ENCODE measurements at places on chromosomes 2 and 18.

- no peak for DNase-seq
Observed at GRCh38 chr2:99184811-99185210, 3.8 kb downstream of the MRPL30 start.

DNA sequence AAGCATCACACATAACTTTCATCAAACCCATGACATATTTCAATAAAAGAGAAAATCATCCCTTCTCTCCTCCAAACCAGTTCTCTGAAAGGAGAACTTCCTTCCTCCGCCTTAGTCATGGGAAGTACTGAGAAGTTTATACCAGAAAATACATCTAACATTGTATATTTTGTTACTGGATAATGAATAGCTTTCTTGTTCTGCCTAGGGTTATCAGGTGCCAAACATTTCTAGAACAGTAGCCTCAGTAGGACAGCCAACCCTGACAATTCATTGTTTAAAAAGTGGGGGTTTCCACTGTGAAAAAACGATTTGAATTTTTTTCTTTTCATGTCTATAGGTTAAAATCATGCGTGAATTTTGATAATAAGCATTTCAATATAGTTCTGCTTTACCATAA is 16.0 kb upstream of the DAW1 start:
- no peak for DNase-seq

GRCh38 chr2:54750040-54750439 is 26.6 kb downstream of the EML6 start:
- DNase-seq, result no peak

DNA sequence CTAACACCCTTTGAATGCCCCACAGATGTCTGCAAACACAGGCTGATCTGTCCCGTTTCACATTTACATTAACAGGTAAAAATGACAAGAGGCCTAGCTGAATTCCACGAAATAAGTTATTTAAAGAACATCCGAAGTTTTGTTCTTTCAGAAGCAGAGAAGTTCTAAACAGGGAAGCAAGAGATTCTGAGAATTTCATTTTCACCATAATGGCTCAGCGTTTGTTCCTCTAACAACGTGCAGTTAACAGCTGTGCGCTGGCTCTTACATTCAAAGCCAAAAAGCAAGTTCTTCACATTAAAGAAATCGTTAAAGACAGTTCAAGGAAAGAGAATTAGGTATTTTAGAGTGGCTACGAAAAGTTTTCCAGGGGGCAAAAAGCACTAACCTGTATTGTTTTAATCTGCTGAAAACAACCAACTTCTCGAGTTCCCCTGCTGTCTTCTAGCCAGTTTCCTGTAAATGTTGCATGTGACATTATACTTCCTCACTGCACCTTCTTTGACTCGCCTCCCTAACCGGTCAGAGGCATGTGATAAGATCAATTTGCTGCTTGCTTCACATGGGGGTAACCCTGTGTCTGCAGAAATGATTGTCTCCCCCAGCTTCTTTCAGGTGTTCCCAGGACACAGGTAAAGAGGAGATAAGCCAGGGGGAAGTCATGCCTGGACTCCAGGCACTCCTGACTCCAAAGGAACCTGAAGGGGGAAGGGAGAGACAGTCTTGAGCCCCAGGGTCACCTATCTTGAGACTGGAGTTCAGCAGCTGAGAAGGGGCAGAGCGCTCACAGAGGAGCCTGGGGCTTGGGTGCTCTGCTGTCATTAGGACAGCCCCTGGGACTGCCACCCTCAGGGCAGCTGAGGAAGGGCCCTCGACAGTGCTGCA is 36.8 kb upstream of the WIPF1 start:
- no peak for DNase-seq

- DNase-seq, result no peak
Observed at GRCh38 chr2:69482471-69482870, 45.2 kb upstream of the NFU1 start.

GRCh38 chr2:16745466-16745865 is 79.8 kb upstream of the CYRIA start:
- DNase-seq, result no peak

- DNase-seq, result no peak
Observed at GRCh38 chr2:31274401-31275075, 40.6 kb downstream of the EHD3 start.

GRCh38 chr18:25535495-25535894 is 183.5 kb upstream of the ZNF521 start:
- DNase-seq, result no peak

- no peak for DNase-seq
Observed at GRCh38 chr2:6999211-6999877, 82.1 kb downstream of the RNF144A start.

DNA sequence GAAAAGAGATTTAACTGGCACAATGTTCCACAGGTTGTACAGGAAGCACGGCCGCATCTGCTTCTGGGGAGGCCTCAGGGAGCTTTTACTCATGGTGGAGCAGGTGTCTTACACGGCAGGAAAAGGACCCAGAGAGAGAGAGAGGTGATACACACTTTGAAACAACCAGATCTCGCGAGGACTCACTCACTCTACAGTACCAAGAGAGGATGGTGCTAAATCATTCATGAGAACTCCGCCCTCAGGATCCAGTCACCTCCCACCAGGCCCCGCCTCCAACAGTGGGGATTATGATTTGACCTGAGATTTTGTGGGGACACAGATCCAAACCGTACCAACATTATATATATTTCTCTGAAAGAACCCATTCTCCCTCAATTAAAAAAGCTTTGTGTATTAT is 79.7 kb upstream of the DOCK10 start:
- no peak for DNase-seq

- no peak for DNase-seq
Observed at GRCh38 chr2:240248721-240249422, 108.4 kb upstream of the OTOS start.

- DNase-seq, result no peak
Observed at GRCh38 chr2:75276093-75277029, 77.0 kb upstream of the TACR1 start.

DNA sequence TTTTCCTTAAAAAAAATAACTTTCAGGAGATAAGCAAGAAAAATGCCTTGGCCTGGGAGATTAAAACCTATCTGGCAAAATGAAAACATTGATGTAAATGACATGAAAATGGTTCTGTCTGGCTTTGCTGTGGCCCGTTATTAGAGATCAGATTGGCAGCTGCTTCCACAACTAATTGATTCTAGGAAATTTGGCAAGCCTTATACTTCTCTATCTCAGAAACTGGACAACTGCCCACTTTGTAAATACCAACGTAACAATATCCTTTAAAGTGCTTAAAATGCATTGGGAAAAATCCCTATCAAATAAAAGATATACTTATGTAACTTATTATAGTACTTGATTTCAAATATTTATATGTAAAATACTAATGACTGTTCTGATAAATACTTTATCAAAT is 14.2 kb upstream of the SKA1 start:
- DNase-seq, result no peak

DNA sequence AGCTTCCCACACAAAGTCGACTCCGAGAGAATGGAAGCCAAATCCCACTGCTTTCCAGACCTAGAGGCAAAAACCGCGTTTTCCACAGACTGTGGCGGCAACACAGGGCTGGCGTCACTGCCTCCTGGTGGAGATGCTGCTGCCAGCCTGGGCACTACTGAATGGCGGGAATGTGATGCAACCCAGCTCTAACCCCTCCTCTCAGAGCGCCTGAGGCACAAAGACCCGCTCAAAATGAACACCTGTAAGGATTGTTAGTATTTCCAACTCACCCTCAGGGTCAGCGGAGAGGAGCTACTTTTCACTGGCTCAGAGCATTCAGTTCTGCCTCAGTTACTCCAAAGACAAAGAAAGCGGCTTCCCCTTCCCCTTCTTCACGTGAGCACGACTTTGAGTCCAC is 548.0 kb upstream of the SALL3 start:
- no peak for DNase-seq

DNA sequence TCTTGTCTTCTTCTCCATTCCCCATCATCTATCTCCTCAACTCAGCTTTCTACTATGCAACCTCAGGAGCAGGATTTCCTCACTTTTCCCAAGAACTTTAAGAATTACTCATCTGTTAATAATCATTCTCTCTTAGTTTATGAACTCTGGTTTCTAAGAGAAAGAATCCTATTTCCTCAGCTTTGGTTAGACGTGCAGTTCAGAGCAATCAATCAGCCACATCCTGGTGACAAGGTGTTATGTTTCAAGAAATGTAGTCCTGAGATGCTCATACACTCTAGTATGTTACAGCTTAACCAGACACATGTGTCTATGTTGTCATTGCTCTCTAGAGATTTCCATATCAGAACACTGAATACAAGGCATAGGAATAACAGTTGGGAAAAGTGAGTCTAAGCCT is 277.9 kb downstream of the MBD2 start:
- DNase-seq, result no peak

DNA sequence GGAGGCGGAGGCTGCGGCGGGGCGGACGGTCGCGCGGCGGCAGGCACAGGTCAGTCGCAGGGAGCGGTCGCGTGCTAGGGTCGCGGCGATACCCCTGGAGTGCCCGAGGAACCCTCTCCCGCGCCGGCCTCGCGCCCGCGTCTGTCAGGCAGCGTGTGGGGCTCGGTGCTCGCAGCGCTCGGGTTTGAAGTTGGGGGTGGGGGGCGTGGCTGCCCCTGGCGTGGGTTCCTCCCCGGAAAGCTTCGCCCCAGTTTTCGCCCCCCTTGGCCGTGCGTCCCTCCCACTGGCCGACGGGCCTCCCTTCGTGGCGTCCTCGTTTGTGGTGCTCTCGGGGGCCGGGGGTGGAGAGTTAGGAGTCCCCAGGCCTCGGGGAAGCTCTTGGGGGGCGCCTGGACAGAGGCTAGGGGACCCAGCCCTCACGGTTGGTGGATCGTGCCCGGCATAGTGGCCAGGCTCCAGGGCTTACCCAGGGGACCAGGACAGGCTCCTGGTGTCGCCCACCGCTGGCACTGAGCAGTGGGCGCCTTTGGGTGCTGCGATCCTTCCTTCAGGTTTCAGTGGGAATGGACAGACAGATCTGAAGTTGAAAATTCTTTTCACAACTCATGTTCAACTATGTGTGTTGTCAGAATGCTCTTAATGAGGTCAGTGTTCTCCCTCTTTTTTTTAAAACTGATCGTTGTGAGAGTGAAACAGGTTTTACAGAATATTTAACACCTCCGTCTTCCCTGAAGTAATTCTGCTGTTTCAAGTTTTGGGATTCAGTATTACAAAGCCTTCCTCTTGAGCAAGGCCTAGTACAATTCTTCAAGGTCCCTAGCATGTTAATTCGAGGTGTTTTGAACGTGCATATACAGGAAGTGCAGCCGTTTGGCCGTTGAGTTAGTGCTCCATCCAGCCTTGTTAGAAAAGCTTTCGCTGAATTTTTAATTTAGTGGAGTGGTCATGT is 604 bp downstream of the RALBP1 start:
- DNase-seq, result peak; percentile 1

All from stimulated activated CD4-positive, alpha-beta T cell treated with anti-CD3 and anti-CD28 coated beads, Interleukin-1b, Interleukin-23, amount 100 ng/mL, for 24 hours (primary cell).